Endothelial cell (in vitro differentiated cells): ENCODE measurements at places on chromosomes 5 and 9.

DNA sequence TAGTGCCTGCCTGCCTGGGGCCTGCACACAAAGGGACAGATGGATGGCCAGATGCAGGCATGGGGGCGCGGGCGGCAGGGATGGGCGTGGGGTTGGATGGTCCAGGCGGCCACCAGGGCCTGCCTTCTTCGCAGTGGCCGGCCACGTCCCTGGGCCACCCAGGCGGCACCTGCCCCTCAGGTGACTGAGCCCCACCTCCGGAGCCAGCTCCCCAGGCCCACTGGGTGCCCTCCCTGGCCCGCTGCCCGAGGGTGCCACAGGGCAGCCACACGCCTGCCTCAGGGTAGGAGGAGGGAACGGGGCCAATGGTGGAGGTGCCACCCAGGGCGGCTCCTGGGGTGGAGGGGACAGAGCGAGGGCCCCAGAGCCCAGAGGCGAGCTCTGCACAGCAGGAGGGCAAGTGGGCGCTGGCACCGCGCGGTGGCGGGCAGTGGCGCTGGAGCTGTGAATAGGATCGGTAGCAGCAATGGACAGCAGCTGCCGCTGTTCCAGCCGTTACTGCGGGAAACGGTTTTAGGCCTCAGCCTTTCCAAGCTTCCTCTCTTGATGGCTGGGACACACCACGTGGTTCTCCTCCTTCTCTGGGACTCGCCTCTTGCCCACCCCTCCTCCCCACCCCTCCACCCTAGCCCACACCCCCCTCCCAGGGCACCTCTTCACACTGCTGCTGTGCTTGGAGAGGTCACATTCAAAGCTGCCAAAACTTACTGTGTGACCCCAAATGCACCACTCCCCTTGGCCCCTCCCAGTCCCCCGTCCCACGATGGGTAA, 19.1 kb downstream of the LHX3 start:
- no peak for DNase-seq

DNA sequence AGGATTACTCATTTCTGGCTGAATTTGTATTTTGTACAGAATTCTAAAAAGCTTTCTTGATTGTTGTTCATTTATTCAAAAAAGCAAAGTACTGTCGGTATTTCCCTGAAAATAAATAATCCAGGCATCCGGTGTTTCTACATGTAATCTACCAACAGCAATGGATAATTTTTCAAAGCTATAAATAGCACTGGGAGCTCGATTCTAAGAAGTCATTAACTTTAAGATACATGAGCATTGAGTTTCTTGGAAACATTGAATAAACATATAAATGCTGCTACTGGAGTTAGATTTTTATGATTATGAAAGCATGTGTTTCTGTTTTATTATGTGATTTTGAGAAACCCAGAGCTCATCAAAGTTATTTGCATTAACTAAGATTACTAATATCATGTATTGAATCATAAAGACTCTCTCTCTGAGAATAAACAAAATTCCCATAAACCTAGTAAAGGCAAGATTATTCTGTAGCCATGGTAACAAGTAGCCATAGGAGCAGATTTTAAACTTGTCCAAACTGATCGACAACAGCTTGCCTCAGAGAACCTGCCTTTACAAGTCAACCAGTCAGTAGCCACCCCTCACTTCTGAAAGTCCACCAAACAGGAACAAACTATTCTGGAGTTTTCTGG, 197.0 kb downstream of the DRD1 start:
- no peak for DNase-seq

- no peak for DNase-seq
Measured at GRCh38 chr5:180162304-180162661, 46.7 kb downstream of the RASGEF1C start.

DNA sequence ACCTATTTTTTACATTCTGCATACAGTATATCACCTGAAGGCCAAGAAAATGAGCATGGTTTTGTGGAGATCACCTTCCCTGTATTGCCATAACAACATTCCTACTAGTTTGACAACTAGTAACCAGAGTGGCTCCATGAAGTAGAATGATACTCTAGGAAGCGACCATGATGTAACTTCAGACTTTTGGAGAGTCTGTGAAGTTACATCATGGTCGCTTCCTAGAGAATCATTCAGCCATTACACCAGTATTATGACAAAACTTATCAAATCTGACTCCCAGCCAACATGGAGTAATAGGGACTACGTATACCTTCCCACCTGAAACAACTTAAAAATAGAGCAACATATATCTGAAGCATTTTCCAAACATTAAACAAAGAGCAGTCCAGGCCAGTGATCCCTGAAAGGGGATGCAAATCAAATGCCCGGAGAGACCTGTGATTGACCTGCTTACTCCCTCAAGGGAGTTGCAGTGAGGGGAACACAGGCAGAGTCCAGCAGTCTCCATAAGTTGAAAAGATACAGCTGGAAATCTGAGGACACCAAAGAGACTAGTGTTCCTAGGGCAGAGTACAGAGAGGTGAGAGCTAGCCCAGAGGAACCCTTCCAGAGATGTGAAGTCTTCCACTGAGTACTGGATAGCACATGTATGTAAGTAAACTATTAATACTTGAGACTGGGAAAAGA, 7.8 kb downstream of the ECM2 start:
- no peak for DNase-seq
